Motor neuron (in vitro differentiated cells): ENCODE measurements at places on chromosomes 6 and 20. TPM values are rescaled to one million over a fixed set of nuclear protein-coding genes. Genes with fewer than 3 reads are reported as not detected.

GRCh38 chr20:20566516-20566915 lies 145.9 kb downstream of the RALGAPA2 start:
- ATAC-seq: no peak

GRCh38 chr6:119521251-119521650 lies 171.7 kb upstream of the MAN1A1 start:
- ATAC-seq: no peak

DNA sequence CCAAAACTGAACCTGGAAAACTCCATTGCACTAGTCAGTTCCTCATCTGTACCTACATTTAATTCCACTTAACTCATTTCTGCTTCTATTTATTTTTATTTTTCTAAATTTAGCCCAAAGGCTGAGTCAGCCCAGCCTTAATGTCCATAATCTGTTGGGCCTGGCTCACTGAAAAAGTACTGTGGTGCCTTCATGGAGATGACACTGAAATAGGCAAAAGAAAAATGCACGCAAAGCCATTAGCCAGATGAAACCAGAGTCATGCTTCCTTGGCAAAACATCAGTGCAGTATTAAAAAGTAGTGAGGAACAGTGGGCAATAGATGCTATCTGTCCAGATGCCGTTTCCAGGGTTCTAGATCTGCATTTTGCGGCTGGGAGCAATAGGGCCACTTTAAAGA lies 14.7 kb upstream of the PLCB4 start:
- ATAC-seq: no peak

DNA sequence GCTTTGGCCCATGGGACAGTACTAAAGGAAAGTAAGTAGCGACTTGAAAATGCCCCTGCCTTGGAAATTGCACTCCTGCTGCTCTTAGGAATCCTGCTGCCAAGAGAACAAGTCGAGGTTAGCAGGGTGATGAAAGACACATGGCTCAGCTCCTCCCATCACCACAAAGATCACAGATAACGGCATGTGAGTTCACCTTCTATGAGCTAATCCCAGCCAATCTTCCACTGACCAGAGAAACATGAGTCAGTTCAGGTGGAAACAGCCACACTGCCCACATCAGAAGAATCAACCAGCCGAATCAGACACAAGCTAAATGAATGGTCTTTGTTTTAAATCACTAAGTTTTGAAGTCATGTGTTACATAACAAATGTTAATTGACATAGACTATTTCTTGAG lies 106.3 kb downstream of the PRKN start:
- peak; percentile 74 for ATAC-seq

GRCh38 chr6:53214172-53214571 lies 65.5 kb upstream of the GCM1 start:
- no peak for ATAC-seq

DNA sequence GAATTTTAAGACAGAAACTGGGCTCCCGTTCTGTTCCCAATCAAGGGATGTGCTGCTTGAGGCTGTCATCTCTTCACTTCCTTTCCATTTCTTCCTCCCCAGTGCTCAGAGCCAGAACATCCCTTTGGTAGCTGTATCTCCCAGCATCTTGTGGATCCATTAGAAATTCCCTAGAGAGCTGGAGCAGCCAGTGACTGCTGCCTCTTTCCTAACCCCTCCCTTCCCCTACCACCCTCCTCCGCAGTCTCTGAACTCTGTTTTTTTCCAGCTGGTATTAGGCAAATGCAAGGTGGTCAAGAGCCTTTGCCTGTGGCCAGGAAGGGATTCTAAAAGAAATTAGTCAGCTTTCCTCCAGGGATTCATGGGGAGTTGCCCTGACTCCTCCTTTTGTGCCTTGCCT lies 208.0 kb downstream of the EYA2 start:
- ATAC-seq: no peak

DNA sequence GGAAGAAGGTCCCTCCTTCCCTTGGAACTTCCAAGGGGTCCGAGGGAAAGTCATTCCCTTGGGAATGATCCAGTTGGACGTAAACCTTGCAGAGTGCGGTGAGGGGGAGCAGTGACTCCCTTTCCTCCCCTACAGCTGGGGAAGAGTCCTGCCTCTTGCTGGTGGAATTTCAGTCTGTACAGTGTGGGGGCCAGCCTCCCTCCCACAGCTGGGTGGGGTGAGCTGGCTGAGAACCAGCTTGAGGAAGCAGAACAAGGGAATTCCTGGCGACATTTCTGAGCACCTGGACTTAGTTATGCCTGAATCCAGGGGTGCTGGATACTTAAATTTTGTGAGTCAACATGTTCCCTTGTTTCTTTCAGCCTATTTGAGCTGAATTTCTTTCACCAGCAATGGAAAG lies 152.0 kb downstream of the ANKRD60 start:
- ATAC-seq: no peak

GRCh38 chr6:69089539-69089938 lies 454.5 kb downstream of the ADGRB3 start:
- ATAC-seq: no peak

DNA sequence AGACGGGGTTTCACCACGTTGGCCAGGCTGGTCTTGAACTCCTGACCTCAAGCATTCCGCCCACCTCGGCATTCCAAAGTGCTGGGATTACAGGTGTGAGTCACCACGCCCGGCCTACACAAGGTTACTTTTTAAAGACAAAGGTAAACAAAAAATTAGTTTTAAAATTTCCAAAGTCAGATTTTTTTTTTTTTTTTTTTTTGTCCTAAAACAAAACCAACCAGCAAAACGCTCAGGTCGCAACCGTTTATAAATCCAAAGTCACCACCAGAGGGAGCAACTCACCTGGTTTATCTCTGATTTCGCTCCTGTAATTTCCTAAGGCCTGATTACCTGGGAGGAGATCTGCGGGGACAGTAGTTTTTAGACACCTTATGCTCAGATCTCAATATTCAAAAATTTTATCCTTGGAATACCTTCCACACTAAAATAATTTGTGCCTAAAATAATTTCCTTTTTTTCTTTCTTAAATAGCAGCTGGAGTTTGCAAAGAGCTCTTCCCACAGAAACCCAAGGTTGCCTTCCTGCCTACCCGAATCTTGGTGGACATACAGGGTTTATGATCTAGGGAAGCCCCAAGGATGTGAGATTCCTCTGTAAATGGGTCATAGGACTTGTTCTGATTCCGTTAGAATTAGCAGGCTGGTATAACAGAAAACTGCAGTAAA lies 19.8 kb upstream of the TREM1 start:
- peak; percentile 41 for ATAC-seq

DNA sequence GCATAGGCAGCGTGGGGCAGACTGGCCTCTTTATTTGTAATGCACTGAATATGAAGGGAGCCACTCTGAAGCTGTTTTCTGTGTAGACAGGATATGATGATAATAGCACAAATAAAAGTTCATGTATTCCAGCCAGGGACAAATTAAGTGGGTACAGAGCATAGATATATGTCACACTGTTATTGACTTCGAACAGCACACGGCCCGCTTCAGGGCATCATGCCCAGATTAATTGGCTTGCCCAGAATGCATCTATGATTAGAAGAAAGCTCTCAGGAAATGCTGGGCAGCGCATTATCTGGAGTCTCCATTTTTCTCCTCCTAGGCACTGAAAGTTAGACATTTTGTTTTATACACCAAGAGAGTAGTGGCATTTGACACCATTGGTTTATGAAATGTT lies 26.3 kb upstream of the SASH1 start:
- ATAC-seq: no peak

DNA sequence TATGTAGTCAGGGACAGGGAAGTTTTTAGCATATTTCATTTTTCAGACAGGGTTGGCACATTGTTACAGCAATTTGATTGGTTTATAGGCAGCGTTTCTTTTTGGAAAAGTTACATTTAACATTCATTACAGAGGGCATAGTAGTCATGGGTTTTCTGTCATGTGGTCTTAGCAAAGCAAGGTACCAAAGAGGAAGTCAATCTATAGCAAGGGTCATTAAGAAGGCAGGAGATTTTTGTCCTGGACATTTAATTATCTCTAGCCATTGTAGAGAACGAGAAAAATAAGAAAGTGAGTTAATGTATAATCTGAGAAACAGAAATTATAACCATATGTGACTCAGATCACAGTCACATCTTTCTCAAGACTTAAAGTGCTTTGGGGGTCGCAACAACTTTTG lies 47.4 kb downstream of the TPD52L1 start:
- no peak for ATAC-seq

The GLP1R gene
- 0.71 and 0.77 TPM in 2 replicates for total RNA-seq

The PLN gene
- total RNA-seq: 0.43 and 0.81 TPM in 2 replicates
